Body of pancreas (tissue), 4 donors: ENCODE measurements at places on chromosomes 16 and 17. TPM values are rescaled to one million over a fixed set of nuclear protein-coding genes. Genes with fewer than 3 reads are reported as not detected.

DNA sequence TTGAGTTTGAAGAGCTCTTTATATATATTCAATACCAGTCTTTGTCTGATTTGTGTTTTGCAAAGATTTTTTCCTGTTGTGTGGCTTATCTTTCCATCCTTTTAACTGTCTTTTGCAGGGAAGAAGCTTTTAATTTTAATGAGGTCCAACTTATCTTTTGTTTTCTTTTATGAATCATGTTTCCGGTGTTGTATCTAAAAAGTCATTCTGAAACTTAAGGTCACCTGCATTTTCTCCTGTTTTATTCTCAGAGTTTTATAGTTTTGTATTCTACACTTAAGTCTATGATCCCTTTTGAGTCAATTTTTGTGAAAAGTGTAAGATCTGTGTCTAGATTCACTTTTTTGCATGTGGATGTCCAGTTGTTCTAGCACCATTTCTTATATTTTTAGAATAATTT lies 24.6 kb upstream of the COX10 start:
- no peak overlapping the region for H3K27ac ChIP-seq
- DNase-seq = no peak
- no peak overlapping the region for H3K4me3 ChIP-seq
- H3K27me3 ChIP-seq = no peaks in the 10 kb centered on the region
- no peaks in the 10 kb centered on the region for H3K36me3 ChIP-seq
- H3K4me1 ChIP-seq = no peaks in the 10 kb centered on the region

DNA sequence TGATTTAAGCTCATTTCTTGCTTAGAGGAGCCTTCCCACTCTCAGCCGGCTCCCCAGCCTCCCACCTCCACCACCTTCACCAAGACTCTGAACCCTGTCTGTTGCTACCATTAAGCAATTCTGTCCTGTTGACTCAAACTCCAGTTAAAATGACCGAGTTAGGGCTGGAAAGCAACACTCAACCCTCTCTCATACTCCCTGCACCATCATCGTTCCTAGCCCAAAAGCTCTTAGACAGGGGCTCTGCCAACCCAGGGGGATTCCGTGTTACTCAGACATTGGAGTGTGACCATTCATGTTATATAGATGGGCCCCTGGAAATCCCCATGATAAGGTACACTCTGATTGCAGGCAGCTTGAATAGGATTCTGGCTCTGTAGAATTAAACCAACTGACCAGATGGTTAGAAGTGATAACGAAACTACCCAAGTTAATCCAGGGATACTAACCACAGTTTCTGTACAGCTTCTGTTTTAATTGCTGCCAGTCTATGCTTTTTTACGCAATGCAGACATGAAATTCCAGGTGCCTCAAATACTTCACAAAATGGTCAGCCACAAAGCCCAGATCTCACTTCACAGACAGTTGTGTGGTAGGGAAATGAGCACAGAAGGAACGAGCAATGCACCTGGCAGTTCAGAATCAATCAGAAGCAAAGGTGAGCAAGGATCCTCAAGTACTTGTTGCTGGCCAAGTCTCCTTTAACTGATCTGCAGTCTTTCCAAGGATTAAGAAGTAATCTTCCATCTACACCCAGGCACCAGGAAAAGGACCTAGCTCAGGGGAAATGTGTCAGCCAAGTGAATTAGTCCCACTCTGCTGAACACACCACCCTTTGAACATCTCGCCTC lies 2.1 kb downstream of the SSTR2 start:
- peaks cover 28% of the 10 kb centered on the region for H3K4me1 ChIP-seq
- no peaks in the 10 kb centered on the region for H3K27me3 ChIP-seq
- no peak overlapping the region for H3K4me3 ChIP-seq

- peak overlapping the region; percentile 1 for H3K27ac ChIP-seq
- H3K36me3 ChIP-seq = no peaks in the 10 kb centered on the region
- H3K4me3 ChIP-seq = no peak overlapping the region
- peak; percentile 22 for DNase-seq
These were observed 3.2 kb downstream of the USP32 start for GRCh38 chr17:60388742-60389141.

TPPP3 gene
- total RNA-seq = 11.2 TPM

DNA sequence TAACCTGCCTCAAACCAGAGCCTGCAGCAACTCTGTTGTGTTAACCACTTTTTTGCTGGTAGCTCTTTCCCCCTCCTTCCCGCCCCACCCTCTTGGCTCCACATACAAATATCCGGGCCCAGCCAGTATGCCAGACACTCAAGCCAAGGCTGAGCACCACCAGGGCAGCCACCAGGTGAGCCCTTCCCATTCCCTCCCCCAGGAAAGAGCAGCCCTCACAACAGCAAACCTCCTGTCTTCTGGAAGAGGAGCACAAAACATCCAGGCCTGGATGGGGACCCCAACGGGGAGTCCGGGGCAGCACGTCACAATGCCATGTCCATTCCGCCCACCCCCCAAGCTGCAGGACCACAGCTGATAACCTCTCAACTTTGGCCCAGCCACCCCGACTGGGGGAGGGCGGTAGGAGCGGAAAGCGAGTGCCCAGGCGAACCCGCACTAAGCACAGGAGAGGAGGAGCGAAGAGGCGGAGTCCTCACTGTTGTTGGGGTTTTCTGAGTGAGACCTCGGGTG lies 757 bp downstream of the ORMDL3 start:
- H3K36me3 ChIP-seq = peaks cover 16% of the 10 kb centered on the region
- peaks cover 43% of the 10 kb centered on the region for H3K4me1 ChIP-seq
- peak overlapping the region; percentile 87 for H3K4me3 ChIP-seq
- H3K27me3 ChIP-seq = no peaks in the 10 kb centered on the region

MRPL12 gene
- total RNA-seq = 45.8 TPM

DNA sequence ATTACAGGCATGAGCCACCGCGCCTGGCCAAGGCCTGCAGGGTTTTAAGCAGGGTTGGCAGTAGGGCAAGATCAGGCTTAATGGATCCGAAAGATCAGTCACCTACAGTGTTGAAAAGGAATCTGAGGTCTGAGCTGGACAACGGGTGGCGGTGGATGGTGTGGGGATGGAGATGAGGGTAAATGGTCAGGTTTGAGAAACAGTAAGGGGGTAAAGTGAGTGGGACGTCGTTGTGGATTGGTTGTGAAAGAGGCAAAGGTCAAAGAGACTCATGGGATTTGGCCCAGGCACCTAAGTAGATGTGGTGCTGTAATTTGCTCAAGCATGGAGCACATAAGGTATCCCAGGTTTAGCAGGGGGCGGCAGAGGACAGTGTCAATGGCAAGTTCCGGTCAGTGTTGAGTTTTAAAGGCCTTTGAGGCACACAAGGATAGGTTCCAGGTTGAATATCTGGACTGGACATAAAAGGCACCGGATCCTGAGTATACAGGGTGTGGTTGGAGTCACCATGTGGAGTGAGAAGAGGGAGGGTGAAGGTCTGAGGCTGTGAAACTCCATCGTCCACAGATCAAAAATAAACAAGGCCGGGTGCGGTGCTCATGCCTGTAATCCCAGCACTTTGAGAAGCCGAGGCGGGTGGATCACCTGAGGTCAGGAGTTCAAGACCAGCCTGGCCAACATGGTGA lies 1.1 kb upstream of the SLC16A5 start:
- peak overlapping the region; percentile 88 for H3K27ac ChIP-seq
- H3K4me3 ChIP-seq = no peak overlapping the region
- DNase-seq = no peak
- H3K36me3 ChIP-seq = no peaks in the 10 kb centered on the region
